ENCODE measurements at places on chromosomes 12 and 14. TPM values are rescaled to one million over a fixed set of nuclear protein-coding genes. Genes with fewer than 3 reads are reported as not detected.

The OTOGL gene
- total RNA-seq: 0.11 TPM

The CD4 gene
- 0.88 TPM for total RNA-seq

The CCDC175 gene
- total RNA-seq: 0.09 TPM

- H3K4me3 ChIP-seq: no peak overlapping the region
- no peak overlapping the region for H3K27ac ChIP-seq
- H3K27me3 ChIP-seq: no peaks in the 10 kb centered on the region
- DNase-seq: no peak
- no peaks in the 10 kb centered on the region for H3K4me1 ChIP-seq
Observed at GRCh38 chr12:40587421-40587820, 104.8 kb upstream of the CNTN1 start.

The GLIPR1L1 gene
- 1.9 TPM for total RNA-seq

DNA sequence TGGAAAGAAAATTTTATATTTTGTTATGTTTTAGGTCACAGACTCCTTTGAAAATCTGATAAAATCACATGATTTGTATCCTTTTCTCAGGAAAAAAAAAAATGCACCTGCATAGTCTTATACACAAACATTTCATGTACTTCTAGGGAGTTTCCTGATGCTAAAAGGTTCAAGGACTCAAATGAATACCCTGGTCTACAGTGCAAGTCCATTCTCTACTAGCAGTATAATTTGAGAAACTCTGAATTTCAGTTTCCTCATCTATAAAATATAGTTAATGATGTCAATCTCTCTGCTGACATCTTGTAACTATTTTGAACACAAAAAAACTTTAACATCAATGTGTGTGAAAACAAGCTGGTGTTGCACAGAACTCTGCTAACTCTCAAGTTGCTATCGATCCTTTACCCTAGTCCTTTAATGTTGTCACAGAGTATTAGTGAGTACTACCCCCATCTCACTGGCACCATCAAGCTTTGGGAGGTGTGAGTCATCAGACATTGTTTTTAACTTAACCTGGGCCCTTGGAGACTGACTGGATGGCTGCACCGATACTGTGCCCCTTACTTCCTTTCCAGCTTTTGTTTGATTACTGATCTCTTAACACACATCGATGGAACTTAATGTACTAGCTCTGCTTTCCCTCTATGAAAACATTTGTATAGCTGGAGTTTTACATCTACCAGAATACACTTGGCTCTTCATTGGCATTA lies 251.9 kb upstream of the SOX5 start:
- H3K4me3 ChIP-seq: no peak overlapping the region
- no peak overlapping the region for H3K27ac ChIP-seq
- DNase-seq: no peak
- no peaks in the 10 kb centered on the region for H3K4me1 ChIP-seq

DNA sequence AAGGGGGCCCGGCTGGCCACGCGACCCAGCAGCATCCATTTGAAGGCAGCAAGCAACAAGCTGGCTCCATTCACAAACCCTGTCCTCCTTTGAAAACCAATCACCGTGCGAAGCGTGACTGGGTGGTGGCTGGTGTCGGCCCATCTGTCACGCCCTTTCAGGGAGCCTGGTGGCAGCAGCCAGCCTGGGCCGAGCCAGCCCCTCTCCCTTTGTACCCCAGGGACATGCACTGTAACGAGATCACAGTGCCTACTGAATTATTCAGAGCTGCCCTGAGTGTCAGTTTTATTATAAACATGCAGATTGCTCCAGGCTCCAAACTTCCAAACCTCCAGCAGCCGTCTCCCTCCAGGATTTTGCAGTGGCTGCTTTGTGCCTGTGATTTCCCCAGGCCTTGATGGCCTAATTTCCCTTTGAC lies 22.3 kb upstream of the CTDSP2 start:
- no peaks in the 10 kb centered on the region for H3K27me3 ChIP-seq
- H3K36me3 ChIP-seq: 0 out of 2 replicates have a peak, but pooled peaks cover 3% of the 10 kb centered on the region
- DNase-seq: peak; percentile 79

DNA sequence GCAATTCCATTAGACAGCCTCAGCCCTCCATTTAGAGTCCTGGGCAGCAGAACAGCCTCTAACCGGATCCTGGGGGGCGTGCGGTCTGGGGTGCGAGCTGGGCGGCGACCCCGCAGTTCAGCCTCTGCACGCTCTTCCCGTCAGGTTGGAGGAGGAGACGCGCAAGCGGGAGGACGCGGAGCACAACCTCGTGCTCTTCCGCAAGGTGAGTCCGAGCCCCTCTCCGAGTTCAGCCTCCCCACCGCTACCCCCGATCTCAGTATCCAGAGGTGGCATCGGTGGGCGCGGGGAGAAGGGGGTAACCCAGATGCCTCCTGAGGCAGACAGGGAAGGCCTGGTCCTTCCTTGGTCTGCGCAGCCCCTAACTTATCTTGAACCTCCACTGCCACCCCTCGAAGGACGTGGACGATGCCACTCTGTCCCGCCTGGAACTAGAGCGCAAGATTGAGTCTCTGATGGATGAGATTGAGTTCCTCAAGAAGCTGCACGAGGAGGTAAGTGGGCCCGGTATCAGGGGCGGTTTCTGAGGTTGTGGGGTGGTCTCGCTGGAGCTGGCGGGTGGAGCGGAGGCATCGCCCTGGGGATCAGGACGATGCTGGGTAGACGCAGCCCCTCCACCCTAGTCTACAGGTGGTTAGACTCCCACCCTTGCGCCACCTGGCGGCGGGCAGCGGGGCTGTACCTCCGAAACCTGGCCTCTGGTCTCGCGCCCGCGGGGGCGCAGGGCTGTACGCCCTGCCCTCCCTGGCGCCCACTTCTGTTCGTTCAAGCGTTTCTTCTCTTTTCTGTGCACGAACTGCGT lies 1.3 kb downstream of the PRPH start:
- H3K4me3 ChIP-seq: peak overlapping the region; percentile 78
- peaks cover 55% of the 10 kb centered on the region for H3K27me3 ChIP-seq
- H3K4me1 ChIP-seq: no peaks in the 10 kb centered on the region
- no peak overlapping the region for H3K27ac ChIP-seq
- H3K36me3 ChIP-seq: no peaks in the 10 kb centered on the region

- DNase-seq: no peak
- no peaks in the 10 kb centered on the region for H3K27me3 ChIP-seq
- no peaks in the 10 kb centered on the region for H3K36me3 ChIP-seq
- no peak overlapping the region for H3K4me3 ChIP-seq
Observed at GRCh38 chr14:95434121-95434520, 82.3 kb downstream of the SYNE3 start.

GRCh38 chr14:27228053-27228452 lies 630.2 kb upstream of the NOVA1 start:
- no peak overlapping the region for H3K4me3 ChIP-seq
- no peaks in the 10 kb centered on the region for H3K4me1 ChIP-seq
- no peak overlapping the region for H3K27ac ChIP-seq
- H3K27me3 ChIP-seq: no peaks in the 10 kb centered on the region
- no peak for DNase-seq
- no peaks in the 10 kb centered on the region for H3K36me3 ChIP-seq

The IL22 gene
- total RNA-seq: not detected

The TAS2R42 gene
- not detected for total RNA-seq

The PRKD1 gene
- 2.7 TPM for total RNA-seq

Data from H9 (cell line).